ENCODE measurements at places on chromosomes 3 and 15. TPM values are rescaled to one million over a fixed set of nuclear protein-coding genes. Genes with fewer than 3 reads are reported as not detected.

DNA sequence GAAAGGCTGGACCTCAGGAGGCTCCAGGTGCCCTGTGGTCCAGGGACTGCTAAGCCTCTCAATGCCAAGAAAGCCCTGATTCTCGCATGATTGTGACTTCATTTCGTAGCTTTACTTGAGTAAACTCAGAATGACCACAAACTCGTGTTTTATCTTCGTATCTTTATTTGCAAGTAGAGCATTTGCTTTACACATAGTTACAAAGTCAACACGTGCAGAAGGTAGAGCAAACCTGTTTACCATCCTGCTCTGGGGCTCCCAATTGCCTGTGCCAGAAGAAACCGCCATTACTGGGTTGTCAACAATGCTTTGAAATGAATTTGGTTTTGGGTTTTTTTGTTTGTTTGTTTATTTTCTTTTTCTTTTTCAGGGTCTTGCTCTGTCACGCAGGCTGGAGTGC is 5.8 kb upstream of the MESP1 start:
- no peak for DNase-seq
- no peak overlapping the region for H3K27ac ChIP-seq
- H3K4me1 ChIP-seq, result peaks cover 3% of the 10 kb centered on the region

CPNE4 gene
- 3.2 TPM for total RNA-seq

GRCh38 chr3:160009525-160009924 is 20.9 kb downstream of the IL12A start:
- H3K27ac ChIP-seq, result no peak overlapping the region
- H3K36me3 ChIP-seq, result no peaks in the 10 kb centered on the region
- H3K4me3 ChIP-seq, result no peak overlapping the region
- no peaks in the 10 kb centered on the region for H3K4me1 ChIP-seq
- no peaks in the 10 kb centered on the region for H3K27me3 ChIP-seq

GRCh38 chr3:12370758-12371157 is 81.9 kb downstream of the PPARG start:
- H3K27me3 ChIP-seq, result no peaks in the 10 kb centered on the region
- H3K4me3 ChIP-seq, result no peak overlapping the region
- no peak overlapping the region for H3K27ac ChIP-seq
- no peak for DNase-seq

DNA sequence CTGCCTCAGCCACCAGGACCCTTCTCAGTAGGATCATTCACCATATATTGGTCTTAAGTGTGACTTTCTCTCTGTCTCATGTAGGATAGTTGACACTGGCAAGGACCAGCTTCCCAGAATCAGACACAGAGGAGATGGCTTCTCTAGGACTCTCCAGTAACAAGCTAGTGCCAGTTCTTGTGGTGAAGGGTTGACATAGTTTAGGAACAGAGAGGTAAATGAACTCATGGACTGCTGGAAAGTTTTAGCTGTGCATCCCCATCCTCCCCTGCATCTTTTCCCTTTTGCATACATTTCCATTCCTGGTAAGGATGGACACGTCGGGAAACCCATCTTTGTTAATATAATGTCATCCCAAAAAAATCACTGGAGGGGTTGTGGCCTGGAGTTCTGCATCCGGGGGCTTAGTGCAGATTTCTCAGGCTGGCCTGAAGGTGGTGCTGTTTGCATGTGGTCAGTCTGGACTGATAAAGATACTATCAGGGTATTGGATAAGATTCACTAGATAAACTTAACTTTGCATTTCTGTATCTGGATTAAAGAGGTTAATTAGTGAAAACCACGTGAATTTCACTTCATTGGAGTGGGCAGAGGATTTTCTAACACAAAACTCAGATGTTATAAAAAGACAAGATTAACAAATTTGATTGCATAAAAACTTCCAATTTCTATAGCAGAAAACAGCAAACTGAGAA is 110.8 kb downstream of the TBC1D2B start:
- H3K27ac ChIP-seq, result no peak overlapping the region
- no peaks in the 10 kb centered on the region for H3K36me3 ChIP-seq
- H3K4me3 ChIP-seq, result no peak overlapping the region

GRCh38 chr3:125108833-125109535 is 53.2 kb upstream of the HEG1 start:
- DNase-seq, result no peak
- H3K27ac ChIP-seq, result no peak overlapping the region
- H3K4me3 ChIP-seq, result no peak overlapping the region
- H3K27me3 ChIP-seq, result peaks cover 2% of the 10 kb centered on the region
- peaks cover 6% of the 10 kb centered on the region for H3K36me3 ChIP-seq

ITGA11 gene
- 18.7 TPM for total RNA-seq

DNA sequence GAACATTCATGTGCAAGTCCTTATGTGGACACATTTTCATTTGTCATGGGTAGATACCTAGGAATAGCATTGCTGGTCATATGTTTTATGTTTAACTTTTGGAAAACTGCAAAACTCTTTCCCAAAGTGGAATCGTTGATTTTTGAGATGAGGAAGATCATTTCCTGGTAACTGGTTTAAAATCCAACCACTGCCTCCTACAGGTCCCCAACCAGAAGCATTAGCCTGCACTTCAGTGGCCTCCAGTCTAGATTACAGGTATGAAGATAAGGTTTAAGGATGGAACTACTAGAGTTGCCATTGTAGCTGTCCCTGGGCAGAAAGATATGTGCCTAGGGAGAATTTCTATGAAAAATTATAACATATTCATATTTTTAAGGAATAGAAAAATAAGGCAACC is 48.7 kb upstream of the BHLHE40 start:
- DNase-seq, result no peak
- no peak overlapping the region for H3K27ac ChIP-seq
- H3K27me3 ChIP-seq, result no peaks in the 10 kb centered on the region
- H3K4me3 ChIP-seq, result no peak overlapping the region

- DNase-seq, result no peak
- no peak overlapping the region for H3K27ac ChIP-seq
- H3K36me3 ChIP-seq, result peaks cover 18% of the 10 kb centered on the region
- no peaks in the 10 kb centered on the region for H3K27me3 ChIP-seq
- H3K4me1 ChIP-seq, result peaks cover 4% of the 10 kb centered on the region
- H3K4me3 ChIP-seq, result no peak overlapping the region
These were observed 53.0 kb downstream of the LSAMP start for GRCh38 chr3:116392291-116392690.

GRCh38 chr15:101276501-101277037 is 716 bp downstream of the SELENOS start:
- DNase-seq, result no peak
- peak overlapping the region; percentile 87 for H3K4me3 ChIP-seq
- peaks cover 17% of the 10 kb centered on the region for H3K4me1 ChIP-seq
- peaks cover 37% of the 10 kb centered on the region for H3K36me3 ChIP-seq
- H3K27ac ChIP-seq, result peak overlapping the region; percentile 84

DNA sequence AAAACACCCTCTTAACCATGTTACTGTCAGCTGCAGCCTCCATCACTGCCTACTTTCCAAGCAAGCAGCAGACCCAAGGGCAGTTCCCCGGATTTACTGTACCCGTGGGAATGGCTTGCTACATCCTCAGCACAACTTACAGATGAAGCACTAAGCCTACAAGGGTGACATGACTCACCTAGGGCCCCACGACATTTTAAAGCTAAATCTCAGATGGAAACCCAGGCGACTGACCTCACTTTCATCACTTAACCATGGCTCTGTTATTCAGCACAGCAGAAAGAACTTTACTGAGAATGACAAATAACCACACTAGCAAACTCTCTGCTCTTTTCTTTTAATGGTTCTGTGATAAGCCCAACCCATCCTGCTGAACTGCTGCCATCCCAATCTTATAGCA is 65.6 kb downstream of the SUMF1 start:
- no peak overlapping the region for H3K4me3 ChIP-seq
- H3K27me3 ChIP-seq, result no peaks in the 10 kb centered on the region
- H3K36me3 ChIP-seq, result no peaks in the 10 kb centered on the region
- H3K27ac ChIP-seq, result no peak overlapping the region
- no peaks in the 10 kb centered on the region for H3K4me1 ChIP-seq

- peak overlapping the region; percentile 96 for H3K4me3 ChIP-seq
- DNase-seq, result no peak
- H3K36me3 ChIP-seq, result no peaks in the 10 kb centered on the region
These were observed 1.6 kb upstream of the SIN3A start for GRCh38 chr15:75452865-75453702.

MFSD1 gene
- 70.7 TPM for total RNA-seq

GRCh38 chr15:66838671-66839239 is 136.7 kb downstream of the SMAD6 start:
- peaks cover 22% of the 10 kb centered on the region for H3K4me1 ChIP-seq
- peak; percentile 59 for DNase-seq
- no peak overlapping the region for H3K4me3 ChIP-seq
- H3K36me3 ChIP-seq, result no peaks in the 10 kb centered on the region
- peaks cover 3% of the 10 kb centered on the region for H3K27me3 ChIP-seq
- no peak overlapping the region for H3K27ac ChIP-seq

GRCh38 chr3:131353986-131354385 is 27.6 kb upstream of the NUDT16 start:
- DNase-seq, result no peak
- no peaks in the 10 kb centered on the region for H3K36me3 ChIP-seq
- no peak overlapping the region for H3K4me3 ChIP-seq
- H3K4me1 ChIP-seq, result no peaks in the 10 kb centered on the region

GRCh38 chr3:37826502-37826901 is 35.2 kb upstream of the CTDSPL start:
- H3K27ac ChIP-seq, result no peak overlapping the region
- no peak overlapping the region for H3K4me3 ChIP-seq
- DNase-seq, result no peak
- no peaks in the 10 kb centered on the region for H3K36me3 ChIP-seq
- no peaks in the 10 kb centered on the region for H3K4me1 ChIP-seq

CDHR4 gene
- total RNA-seq, result 0.28 TPM

- H3K4me1 ChIP-seq, result no peaks in the 10 kb centered on the region
- H3K27me3 ChIP-seq, result no peaks in the 10 kb centered on the region
- H3K27ac ChIP-seq, result no peak overlapping the region
These were observed 44.1 kb upstream of the PFN2 start for GRCh38 chr3:150014782-150015181.

GRCh38 chr3:60948488-60948887 is 302.8 kb downstream of the FHIT start:
- H3K36me3 ChIP-seq, result no peaks in the 10 kb centered on the region
- H3K4me3 ChIP-seq, result no peak overlapping the region
- no peaks in the 10 kb centered on the region for H3K4me1 ChIP-seq
- DNase-seq, result no peak

- H3K36me3 ChIP-seq, result no peaks in the 10 kb centered on the region
- DNase-seq, result no peak
- peaks cover 9% of the 10 kb centered on the region for H3K4me1 ChIP-seq
- H3K27ac ChIP-seq, result peak overlapping the region; percentile 50
- peak overlapping the region; percentile 73 for H3K4me3 ChIP-seq
These were observed 525 bp downstream of the NPTN start for GRCh38 chr15:73632670-73633058.

DNA sequence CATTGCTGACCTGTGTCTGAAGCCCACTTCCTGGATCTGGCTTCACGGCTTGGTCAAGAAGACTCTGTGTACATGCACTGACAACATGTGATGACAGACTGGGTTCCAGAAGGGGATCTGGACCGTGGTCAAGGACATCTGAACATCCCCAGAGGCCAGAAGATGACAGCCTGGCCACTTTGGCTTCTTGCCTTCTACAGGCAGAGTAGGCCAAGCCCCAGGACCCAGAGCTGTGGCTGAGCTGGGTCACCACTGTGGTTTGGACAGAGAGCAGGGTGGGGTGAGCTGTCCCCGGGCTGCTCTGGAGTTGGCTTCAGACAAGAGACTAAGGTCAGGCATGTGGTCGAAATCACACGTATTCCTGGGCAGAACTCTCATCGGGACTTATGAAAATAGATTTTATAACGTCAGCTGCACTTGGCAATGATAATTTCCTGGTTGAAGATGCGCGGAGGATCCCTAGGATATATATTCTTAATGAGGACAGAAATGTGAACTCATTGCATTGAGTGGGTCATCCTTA is 114.1 kb upstream of the FRMD4B start:
- H3K27ac ChIP-seq, result no peak overlapping the region
- no peaks in the 10 kb centered on the region for H3K36me3 ChIP-seq
- no peak for DNase-seq
- H3K4me1 ChIP-seq, result no peaks in the 10 kb centered on the region
- H3K4me3 ChIP-seq, result no peak overlapping the region

DNA sequence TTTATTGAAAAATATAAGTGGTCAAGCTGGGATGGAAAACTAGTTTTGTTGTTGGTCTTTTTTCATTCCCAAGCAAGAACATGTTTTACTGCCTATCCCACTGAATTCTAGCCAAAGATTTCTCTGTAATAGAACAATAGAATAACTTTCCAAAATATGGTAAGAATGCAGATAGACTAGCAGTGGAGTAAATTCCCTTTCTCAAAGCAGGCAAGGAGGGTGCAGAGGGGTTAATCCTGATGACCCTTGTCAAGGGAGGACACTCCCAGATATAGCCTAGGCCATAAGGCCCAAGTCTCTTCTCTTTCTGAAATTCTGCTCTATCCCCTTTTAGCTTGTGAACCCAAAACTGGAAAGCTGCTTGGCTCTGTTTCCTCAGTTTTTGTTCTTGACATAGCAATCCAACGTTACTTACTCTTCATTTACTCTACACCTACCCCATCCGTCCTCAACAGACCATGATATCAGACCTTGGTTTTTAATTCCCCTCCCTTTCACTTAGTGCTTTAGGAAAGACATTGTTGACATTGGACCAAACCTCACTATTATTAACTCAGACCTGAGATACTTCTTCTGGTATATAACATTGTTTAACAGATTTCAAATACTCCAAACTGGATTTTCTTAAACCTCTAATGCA is 453.6 kb upstream of the THBS1 start:
- no peak overlapping the region for H3K27ac ChIP-seq
- no peaks in the 10 kb centered on the region for H3K36me3 ChIP-seq
- H3K4me3 ChIP-seq, result no peak overlapping the region
- H3K4me1 ChIP-seq, result no peaks in the 10 kb centered on the region

GRCh38 chr3:156425651-156426050 is 129.3 kb downstream of the SSR3 start:
- no peaks in the 10 kb centered on the region for H3K36me3 ChIP-seq
- H3K4me3 ChIP-seq, result no peak overlapping the region
- no peak overlapping the region for H3K27ac ChIP-seq
- no peak for DNase-seq
- H3K27me3 ChIP-seq, result no peaks in the 10 kb centered on the region

OR5AC2 gene
- not detected for total RNA-seq

DNA sequence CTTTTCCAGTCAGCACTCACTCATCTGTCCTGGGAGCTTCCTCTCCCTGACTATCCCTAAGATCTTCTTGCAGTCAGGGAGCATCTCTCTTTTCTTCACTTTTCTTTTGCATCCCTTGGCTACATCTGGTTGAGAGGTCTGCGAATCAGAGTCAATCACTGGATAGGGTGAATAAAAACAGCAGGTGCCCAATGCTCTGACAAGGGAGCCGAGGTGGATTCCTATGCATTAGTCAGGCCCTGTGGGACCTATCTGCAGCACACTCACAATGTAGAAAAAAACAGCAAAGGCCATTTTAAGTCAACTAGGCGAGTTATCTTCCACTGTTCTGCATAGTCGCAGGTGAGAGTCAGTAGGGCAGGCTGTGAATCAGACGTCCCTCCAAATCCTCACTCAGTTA is 35.5 kb downstream of the DZIP1L start:
- no peaks in the 10 kb centered on the region for H3K27me3 ChIP-seq
- H3K27ac ChIP-seq, result no peak overlapping the region
- no peak overlapping the region for H3K4me3 ChIP-seq
- no peaks in the 10 kb centered on the region for H3K4me1 ChIP-seq

- peaks cover 18% of the 10 kb centered on the region for H3K4me1 ChIP-seq
- DNase-seq, result no peak
- peak overlapping the region; percentile 53 for H3K4me3 ChIP-seq
- H3K36me3 ChIP-seq, result no peaks in the 10 kb centered on the region
These were observed 50.6 kb upstream of the ULK4 start for GRCh38 chr3:42012383-42012934.

ZKSCAN7 gene
- 16.5 TPM for total RNA-seq

GRCh38 chr3:157607826-157608405 is 104.7 kb upstream of the VEPH1 start:
- H3K27ac ChIP-seq, result no peak overlapping the region
- H3K36me3 ChIP-seq, result no peaks in the 10 kb centered on the region
- no peaks in the 10 kb centered on the region for H3K27me3 ChIP-seq
- no peak for DNase-seq
- H3K4me3 ChIP-seq, result no peak overlapping the region

All from spinal cord (tissue), 10 donors.